ENCODE measurements at places on chromosomes 12 and 14.

DNA sequence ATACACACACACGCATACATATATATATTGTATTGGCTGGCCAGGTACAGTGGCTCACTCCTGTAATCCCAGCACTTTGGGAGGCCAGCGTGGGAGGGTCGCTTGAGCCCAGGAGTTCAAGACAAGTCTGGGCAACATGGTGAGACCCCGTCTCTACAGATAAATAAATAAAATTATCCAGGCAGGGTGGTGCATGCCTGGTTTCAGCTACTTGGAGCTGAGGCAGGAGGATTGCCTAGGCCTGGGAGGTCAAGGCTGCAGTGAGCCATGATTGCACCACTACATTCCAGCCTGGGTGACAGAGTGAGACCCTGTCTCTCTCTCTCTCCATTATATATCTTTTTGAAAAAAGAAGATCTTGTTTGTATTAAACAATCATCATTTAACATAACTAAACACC, 4.6 kb upstream of the SYNE3 start:
- no peak for DNase-seq

- DNase-seq = peak; percentile 21
Observed at GRCh38 chr12:102300824-102301461, 103.3 kb upstream of the PMCH start.

DNA sequence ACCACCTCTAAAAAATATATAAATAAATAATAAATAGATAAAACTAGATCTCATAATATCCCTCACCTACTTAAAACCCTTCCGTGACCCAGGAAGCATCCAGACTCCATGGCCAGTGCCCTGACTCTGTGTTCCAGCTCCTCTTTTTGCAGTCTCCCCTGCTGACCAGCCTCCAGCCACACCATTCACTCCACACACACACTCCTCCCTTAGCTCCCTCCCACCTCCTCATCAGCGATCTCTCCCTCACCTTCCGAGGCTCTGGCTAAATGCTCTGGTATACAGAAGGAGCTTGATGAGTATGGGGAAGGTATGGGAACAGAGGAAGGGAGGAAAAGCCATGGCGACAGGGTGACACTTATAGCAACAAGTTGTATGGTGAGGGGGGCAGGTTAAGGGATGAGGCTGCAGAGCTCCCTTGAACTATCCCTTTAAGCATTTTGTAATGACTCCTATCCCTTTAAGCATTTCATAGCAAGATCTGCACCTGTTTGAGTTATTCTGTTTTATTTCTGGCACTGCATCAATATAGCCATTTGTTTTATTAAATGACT, 26.1 kb upstream of the EIF4B start:
- DNase-seq = no peak

DNA sequence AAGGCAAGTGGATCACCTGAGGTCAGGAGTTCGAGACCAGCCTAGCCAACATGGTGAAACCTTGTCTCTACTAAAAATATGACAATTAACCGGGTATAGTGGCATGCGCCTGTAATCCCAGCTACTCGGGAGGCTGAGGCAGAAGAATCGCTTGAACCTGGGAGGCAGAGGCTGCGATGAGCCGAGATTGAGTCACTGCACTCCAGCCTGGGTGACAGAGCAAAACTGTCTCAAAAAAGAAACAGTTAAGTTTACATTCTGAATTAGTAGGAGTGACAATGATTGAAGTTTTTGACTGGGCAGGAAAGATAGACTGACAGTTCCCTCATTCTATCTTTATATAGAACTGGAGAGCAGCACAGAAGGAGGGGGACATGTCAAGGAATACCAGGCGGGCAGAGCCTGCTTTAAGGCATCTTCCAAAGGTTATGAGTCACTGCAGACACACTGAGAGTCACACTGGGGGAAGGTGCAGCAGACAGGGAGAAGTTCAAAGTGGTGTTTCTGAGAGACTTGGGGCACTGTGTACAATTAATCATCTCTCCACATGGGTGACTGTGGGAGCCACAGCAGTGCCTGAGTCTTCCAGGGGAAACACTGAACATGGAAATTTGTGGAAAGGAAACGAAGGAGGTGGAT, 42.8 kb upstream of the RNASE3 start:
- no peak for DNase-seq

GRCh38 chr14:88384718-88385117, 739 bp upstream of the SPATA7 start:
- no peak for DNase-seq

DNA sequence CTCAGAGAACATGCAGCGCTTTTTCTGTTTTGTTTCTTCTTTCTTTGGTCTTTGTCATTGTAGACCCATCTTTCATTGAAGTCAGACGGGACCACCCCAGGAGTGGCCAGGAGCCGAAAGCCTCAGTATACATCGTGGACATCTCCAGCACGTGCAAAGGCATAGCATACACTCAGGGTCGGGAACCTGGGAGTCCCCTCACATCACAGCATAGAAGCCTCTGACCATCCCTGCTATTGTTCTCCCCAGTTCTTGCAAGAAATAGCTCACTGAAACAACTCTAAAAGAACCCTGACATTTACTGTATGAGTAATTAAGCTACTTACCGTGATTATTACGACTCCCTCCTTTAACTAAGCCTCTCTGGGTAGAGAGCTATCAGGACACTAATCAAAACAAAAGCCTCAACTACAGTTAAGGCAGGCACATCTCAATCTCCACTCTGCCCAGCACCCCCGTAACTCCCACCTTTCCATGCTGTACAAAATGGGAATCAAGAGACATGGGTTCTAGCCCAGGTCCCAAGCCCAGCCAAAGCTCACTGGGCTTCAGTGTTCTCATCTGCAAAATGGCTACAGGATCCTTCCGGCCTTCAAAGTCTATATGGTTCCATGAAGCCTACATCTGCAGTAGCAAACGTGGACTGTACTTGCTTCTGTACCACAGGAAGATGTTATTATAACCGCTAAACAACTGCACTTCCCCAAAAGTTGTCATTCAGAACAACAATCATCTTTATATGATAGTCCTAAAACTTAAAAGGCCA, 6.7 kb downstream of the CCDC88C start:
- DNase-seq = peak; percentile 62

DNA sequence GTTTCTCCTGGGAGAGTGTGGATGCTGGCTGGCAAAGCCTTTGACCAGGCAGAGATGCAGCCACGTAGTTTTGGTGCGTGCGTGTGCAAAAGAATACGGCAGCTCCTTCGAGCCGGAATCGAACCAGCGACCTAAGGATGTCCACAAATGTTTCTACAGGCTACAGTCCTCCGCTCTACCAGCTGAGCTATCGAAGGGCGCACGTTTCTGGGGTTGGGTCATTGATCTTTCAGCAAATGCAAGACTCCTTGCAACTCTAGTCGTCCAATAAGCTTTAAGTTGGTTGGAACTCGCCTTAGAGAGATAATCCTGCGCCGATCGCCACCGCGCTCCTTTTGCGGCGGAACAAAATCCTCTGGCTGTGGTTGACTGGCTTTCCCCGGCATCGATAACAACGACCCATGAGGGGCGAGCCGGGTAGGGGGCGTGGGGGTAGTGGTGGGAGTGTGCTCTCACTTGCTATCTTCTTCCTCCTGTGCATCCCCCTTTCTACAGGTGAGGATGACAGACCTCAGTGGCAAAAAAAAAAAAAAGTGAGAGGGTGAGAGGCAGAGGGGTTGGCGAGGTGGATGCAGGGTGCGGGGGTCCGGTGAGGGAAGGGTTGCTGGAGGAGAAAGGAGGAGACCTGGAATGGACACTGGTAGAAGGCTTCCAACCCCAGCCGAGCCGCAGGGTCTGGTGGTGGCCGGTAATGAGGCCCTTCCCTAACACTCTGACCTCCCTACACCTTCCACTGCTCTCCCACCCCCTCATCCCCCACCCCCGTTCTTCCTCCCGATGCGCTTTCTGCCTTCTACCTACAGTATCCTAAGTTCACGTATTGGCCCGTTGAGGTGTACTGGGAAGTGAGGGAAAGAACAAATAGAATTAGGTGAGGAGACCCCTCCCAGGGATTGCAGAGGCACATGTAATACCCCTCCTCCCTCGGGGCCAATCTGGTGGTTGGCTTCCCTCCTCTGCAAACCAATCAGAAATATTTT, 11.8 kb upstream of the OR6S1 start:
- peak; percentile 87 for DNase-seq

DNA sequence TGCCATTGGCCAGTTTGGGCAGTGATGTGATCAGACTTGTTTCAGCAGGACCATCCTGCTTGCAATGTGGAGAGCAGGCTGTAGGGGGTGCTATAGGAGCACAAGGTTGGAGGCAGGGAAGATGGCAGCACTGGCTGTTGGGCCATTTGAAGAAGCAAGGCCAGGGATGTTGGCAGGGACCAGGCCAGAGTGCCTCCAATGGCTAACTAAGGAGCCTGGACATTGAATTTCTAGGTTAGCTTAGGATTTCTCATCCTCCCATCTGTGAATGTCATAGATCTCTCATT, 23.5 kb downstream of the FGF23 start:
- peak; percentile 85 for DNase-seq

- DNase-seq = no peak
Observed at GRCh38 chr12:64991121-64991611, 129.9 kb downstream of the WIF1 start.

DNA sequence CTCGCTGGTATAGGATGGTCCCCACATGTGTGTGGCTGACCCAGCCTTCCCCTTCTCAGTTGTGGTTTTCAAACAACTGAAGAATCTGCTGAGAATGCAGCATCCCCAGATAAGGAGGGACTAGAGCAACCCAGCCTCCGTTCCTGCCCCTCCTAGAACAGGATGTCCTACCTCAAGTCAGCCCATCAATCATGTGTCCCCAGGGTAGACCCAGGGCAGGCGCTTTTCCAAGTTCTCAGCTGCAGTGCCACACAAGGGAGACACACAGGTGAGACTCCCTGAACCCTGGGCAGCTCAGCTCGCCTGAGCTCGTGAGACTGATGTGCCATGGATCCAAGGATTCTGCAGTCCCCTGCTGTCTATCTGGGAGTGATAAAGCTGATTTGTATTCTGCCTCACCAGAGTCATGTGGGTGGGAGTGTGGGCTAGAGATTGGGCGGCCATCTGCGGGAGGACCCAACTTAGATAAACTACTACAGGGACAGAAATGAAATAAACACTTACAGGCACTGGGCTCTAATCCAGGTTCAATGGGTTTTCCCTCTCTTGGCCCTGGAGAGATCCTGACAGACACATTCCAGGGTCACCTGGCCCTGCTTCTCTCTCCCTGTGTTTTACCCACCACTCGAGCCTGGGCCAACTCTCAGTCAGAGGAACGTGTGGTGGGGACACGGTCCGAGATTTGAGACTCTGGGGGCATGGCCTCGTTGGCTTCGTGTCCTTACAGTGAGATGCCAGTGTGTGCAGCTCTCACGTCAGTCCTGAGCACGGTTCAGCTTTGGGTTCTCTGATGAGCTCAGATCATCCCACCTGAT, 303.5 kb upstream of the SFSWAP start:
- DNase-seq = no peak

- no peak for DNase-seq
Observed at GRCh38 chr12:3802721-3803120, 49.8 kb upstream of the CRACR2A start.

DNA sequence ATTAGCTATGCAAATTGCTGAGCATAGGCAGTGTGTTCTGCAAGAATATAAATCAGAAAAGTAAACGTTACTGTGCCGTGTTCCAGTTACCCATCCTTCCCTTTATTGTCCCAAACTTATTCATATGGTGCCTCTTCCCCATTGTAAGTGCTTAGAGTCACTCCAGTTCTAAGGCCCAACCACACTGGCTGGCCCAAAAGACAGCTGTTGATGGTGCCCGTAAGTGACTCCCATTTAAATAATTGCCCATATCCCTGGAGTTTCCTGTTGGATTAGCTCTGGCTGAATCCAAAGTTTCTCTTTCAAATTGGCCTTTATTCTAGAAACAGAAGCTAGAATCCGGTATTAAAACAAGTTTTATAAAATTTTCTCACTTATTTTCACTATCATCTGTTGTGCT, 400.1 kb upstream of the DDHD1 start:
- DNase-seq = no peak

GRCh38 chr12:122547330-122547729, 20.3 kb downstream of the KNTC1 start:
- no peak for DNase-seq

DNA sequence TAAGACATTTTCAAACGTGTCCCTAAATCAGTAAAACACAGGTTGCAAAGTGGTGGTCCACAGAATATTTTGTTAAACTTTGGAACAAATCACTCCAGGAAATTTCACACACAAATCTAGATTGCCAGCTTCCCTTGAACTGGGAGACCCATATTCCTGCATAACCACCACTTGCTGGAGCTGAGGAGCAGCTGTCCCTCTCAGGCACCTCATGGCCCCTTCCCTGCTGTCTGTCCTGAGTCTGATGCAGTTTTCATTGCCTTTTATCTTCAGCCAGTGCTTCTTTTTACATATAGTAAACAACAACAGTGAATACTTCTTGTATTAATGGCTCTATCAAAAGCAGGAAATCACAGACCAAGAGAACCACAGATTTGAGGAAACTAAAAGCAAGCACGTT, 289.3 kb downstream of the MED13L start:
- DNase-seq = no peak

GRCh38 chr12:48824112-48824511, 5.8 kb downstream of the CACNB3 start:
- no peak for DNase-seq

DNA sequence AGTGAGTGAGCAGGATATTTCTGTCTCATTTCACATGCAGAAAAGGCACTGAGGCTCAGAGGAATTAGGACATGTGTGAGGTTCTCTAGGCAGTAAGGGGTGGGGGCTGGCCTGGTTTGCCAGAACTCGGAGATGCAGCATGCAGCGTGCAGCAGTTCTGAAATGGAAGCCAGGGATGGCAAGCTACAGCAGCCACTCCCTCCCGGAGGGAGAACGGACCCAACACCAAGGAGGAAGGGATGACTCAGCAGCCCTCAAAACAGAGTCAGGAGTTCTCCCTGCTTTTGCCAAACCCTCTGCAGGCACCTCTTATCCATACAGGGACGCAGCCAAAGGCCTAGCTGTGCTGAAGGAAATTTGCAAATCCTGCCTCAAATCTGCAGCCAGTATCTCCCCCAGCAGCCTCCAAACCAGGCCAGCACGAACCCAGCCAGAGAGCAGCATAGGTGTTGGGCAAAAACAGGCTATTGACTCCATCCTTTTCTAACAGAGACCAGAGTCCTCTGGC, 10.3 kb upstream of the SERPINA3 start:
- no peak for DNase-seq

GRCh38 chr14:66111891-66112290, 374.3 kb upstream of the CCDC196 start:
- no peak for DNase-seq

GRCh38 chr14:99769799-99770198, 23.4 kb upstream of the EML1 start:
- DNase-seq = no peak

GRCh38 chr14:20454516-20455354, at the start of the genes APEX1 and OSGEP:
Gene APEX1, plus strand, starts transcription at chr14:20455226. Its CDS starts 420 bp downstream, at chr14:20455646.
Gene OSGEP, minus strand, starts transcription at chr14:20454812. Its CDS starts 129 bp downstream, at chr14:20454683.
- DNase-seq = peak; percentile 99

DNA sequence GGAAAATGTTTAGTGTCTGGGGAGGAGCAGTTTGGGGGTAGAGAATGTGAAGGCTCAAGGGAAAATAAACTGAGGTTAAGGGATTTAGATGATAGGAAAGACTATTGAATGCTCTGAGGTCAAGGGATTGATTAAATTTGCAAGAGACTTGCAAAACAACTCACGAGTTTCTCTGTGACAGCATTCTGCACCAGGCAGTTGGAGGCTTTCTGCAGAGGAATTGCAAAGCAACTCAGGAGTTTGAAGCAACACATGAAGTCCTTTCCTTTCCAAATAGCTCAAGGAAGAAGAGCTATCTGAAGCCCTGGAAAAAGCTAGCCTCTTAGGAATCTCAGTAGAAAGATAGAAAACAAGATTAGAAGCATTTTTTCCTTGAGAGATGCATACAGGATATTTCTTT, 23.9 kb downstream of the SLC7A8 start:
- DNase-seq = no peak

GRCh38 chr12:124032265-124032886, 59.4 kb downstream of the ZNF664 start:
- DNase-seq = peak; percentile 55

- no peak for DNase-seq
Observed at GRCh38 chr14:67577181-67577808, 22.8 kb downstream of the PIGH start.

Data from activated naive CD4-positive, alpha-beta T cell treated with anti-CD3 and anti-CD28 coated beads for 36 hours (primary cell).